ENCODE measurements at places on chromosomes 16 and 17. TPM values are rescaled to one million over a fixed set of nuclear protein-coding genes. Genes with fewer than 3 reads are reported as not detected.

Gene ZFHX3
- total RNA-seq: 11.7 TPM

Gene AOC2
- 1.3 TPM for total RNA-seq

Gene ENPP7
- total RNA-seq: not detected

Gene ZNF668
- 31.3 TPM for total RNA-seq

Gene SHISA6
- total RNA-seq: not detected

Gene RAMP2
- total RNA-seq: not detected

Gene SMARCE1
- 90.9 TPM for total RNA-seq

Gene PERCC1
- not detected for total RNA-seq

Gene SDR42E1
- 1.9 TPM for total RNA-seq

Gene TP53TG3D
- total RNA-seq: 0.49 TPM

Gene SRL
- total RNA-seq: 0.16 TPM

Gene KRT28
- not detected for total RNA-seq

Gene NOG
- 8.3 TPM for total RNA-seq

Gene SCO1
- 15.8 TPM for total RNA-seq

Gene CRYM
- 0.24 TPM for total RNA-seq

Gene ABCC12
- total RNA-seq: 0.16 TPM

Gene ZP2
- not detected for total RNA-seq

Gene GUCY2D
- not detected for total RNA-seq

Gene NETO2
- 43.0 TPM for total RNA-seq

Gene VTN
- not detected for total RNA-seq

Gene LGALS9B
- total RNA-seq: not detected

Gene NAGS
- total RNA-seq: 1.1 TPM

Gene WFIKKN2
- not detected for total RNA-seq

Gene DLX3
- not detected for total RNA-seq

Gene BIRC5
- total RNA-seq: 9.1 TPM

Gene TM4SF5
- not detected for total RNA-seq

Gene ST6GALNAC2
- 0.65 TPM for total RNA-seq

Gene SLC52A1
- 0.36 TPM for total RNA-seq

Gene TEKT1
- total RNA-seq: not detected

Gene KCNJ12
- total RNA-seq: 0.61 TPM

Gene KRTAP1-1
- total RNA-seq: not detected

Gene SLFN12L
- total RNA-seq: not detected

Gene CPNE7
- 3.2 TPM for total RNA-seq

Gene MYLK3
- total RNA-seq: 0.16 TPM

Gene HEATR9
- total RNA-seq: not detected

Data from hair follicle dermal papilla cell (primary cell).